Fibroblast of lung (primary cell): ENCODE measurements at places on chromosomes 2 and 18. TPM values are rescaled to one million over a fixed set of nuclear protein-coding genes. Genes with fewer than 3 reads are reported as not detected.

Gene EPB41L3
- 29.9 and 37.0 TPM in 2 replicates for total RNA-seq

Gene LAMA1
- total RNA-seq, result 5.8 and 24.9 TPM in 2 replicates

Gene CDKL4
- total RNA-seq, result 3.0 and 3.1 TPM in 2 replicates

Gene MYOM1
- 0.26 and 0.83 TPM in 2 replicates for total RNA-seq

Gene GALNT13
- 0.17 and 0.26 TPM in 2 replicates for total RNA-seq

Gene EGR4
- under 0.01 TPM in 1 of 2 replicates, not detected in the other for total RNA-seq

Gene MAT2A
- total RNA-seq, result 176 and 270 TPM in 2 replicates

Gene SPEG
- total RNA-seq, result 13.1 and 20.1 TPM in 2 replicates

Gene NEB
- total RNA-seq, result 0.17 and 0.26 TPM in 2 replicates

Gene TEKT4
- not detected in 2 replicates for total RNA-seq

Gene EMILIN1
- total RNA-seq, result 187 and 251 TPM in 2 replicates

Gene ABCG5
- not detected in 2 replicates for total RNA-seq

Gene DSG4
- total RNA-seq, result not detected in 2 replicates

Gene SMYD1
- not detected in 2 replicates for total RNA-seq

Gene REG3G
- total RNA-seq, result not detected in 2 replicates

Gene PCARE
- total RNA-seq, result under 0.01 TPM in 1 of 2 replicates, not detected in the other

Gene ARID5A
- 7.2 and 9.7 TPM in 2 replicates for total RNA-seq

Gene MTA3
- total RNA-seq, result 27.2 and 31.0 TPM in 2 replicates
